ENCODE measurements at places on chromosomes 12 and 14.
A peak's percentile ranks its signal among the peaks of the same experiment; 100 is the strongest.

DNA sequence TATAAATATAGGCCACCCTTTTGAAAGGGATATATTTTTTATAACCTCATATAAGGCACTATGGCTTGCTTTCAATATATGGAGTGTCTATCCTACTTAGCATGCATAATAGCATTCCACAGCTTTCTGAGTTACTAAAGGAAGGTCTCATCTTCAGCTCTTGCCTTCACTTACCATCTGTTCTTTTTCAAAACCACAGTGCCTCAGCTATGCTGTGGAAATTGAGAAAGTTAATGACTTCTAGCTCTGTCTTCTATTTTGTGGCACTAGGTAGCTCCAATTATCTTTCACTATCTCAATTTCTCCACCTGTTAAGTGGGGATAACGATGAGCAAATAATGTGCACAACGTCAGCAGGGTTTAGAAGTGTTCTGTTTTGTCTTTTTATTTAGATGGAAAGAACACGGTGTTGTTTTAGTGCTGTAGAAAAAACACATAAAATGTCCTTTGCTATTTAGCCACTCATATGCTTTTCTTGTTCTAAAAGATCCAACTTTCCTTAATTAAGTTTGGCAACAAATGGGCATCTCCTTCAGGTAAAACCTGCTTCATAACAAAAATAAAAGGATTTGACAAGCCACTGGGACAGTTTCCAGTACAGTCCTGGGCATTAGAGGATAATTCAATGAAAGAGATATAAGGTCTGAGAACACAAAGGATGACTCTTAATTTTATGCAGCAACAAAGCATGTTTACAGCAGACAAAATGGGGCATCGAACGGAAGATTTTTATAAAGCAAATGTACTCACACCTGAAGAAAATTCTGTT is 462.0 kb upstream of the SYT1 start:
- DNase-seq, result no peak

DNA sequence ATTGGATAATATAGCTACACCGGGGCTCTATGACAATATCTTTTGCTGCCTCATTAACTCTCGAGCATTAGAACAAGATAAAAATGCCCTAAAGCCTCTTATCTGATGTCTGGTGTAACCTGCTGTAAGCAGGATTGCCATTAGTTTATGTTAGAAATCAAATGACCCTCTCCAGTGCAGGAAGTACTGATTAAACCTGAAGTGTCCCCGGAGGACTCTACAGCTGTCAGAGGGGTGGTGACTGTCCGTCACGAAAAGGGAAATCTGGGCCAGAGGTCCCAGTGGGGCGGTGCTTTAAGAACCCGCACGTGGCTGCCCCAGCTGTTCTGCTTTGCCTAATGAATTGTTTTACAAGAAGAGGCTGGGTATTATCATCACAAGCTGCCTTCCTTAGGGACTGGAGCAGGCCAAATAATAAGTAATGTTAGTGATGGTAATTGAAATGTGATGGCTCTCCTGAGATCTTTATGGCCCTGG is 55.7 kb downstream of the LIN52 start:
- DNase-seq, result peak; percentile 28

GRCh38 chr14:34874386-34875030 is 652 bp downstream of the BAZ1A start:
- peak; percentile 44 for DNase-seq

DNA sequence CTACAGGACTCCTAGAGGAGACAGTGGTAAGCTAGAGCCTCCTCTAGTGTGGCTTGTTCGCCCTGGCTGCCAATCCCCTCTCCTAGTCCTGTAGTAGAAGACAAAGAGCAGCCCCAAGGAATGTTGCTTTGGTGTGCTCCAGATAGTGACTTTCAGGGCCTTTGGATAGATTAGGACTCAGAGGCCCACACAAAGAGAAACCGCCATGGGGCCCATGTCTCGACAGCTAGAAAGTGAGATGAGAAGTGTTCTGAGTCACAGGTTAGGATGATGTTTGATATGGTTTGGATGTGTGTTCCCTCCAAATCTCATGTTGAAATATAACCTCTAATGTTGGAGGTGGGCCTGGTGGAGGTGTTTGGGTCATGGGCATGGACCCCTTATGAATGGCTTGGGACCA is 51.8 kb upstream of the JDP2 start:
- no peak for DNase-seq

GRCh38 chr12:4454315-4454860 is 8.8 kb upstream of the FGF6 start:
- no peak for DNase-seq

- DNase-seq, result no peak
Observed at GRCh38 chr12:43108656-43109055, 443.3 kb downstream of the ADAMTS20 start.

DNA sequence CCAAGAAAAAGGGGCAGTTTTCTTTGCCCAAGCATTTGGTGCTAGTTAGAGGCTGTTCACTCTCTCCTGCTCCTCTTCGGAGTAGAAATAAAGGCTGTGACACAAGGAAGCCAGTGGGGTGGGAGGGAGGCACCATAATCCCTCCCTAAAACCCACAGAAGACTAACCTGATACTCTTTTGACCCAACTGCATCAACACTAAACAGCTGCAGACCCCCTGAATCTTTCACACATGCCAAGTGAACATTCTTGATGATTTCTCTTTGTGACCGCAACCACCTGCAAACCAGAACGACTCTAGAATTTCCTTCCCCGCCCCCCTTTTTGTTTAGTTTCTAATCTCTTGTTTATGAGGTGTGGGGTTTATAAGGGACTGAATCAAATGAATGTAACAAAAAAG is 175.8 kb upstream of the BCL2L14 start:
- DNase-seq, result no peak

- no peak for DNase-seq
Observed at GRCh38 chr12:109592195-109592904, 18.8 kb downstream of the MVK start.

DNA sequence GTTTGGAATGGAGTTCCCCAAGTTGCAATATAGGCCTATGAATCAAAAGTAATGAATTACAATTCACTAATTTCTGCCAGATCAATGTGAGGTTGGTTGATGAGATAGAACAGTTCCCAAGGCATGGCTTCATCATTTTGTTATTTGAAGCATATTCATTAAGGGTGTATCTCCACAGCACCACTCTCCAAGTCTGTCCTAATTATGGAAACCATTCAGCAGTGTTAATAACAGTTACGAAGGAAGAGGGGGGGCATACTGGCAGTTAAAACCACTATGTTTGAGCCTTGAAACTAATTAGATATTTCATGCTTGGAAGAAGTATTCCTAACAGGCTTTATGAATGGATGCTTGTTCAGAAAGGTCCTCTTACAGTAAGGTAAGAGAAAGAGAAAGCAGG is 520.3 kb downstream of the DIO2 start:
- DNase-seq, result no peak

- DNase-seq, result no peak
Observed at GRCh38 chr12:79685068-79685467, 5.7 kb downstream of the PAWR start.

- peak; percentile 63 for DNase-seq
Observed at GRCh38 chr12:48165089-48165981, 8.0 kb upstream of the ASB8 start.

- no peak for DNase-seq
Observed at GRCh38 chr12:71763677-71764379, 9.2 kb downstream of the RAB21 start.

DNA sequence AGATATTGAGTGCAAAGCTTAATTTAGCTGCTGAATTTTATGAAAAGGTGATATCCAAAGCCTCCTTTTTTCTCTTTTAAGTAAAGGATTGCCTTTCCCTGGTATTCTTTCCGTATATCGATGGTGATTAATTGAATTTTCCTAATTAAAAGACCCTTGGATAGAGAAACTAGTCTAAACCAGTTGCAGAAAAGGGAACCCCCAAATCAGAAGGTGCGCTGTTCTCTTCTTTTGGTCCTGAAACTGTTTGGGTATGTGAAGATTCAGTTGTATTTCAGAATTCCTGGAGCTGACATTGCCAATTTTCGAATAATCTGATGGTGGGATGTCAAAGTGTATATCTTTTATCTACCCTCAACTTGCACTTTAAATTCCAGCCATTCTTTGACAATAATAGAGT is 1.9 kb downstream of the GPHN start:
- DNase-seq, result no peak

DNA sequence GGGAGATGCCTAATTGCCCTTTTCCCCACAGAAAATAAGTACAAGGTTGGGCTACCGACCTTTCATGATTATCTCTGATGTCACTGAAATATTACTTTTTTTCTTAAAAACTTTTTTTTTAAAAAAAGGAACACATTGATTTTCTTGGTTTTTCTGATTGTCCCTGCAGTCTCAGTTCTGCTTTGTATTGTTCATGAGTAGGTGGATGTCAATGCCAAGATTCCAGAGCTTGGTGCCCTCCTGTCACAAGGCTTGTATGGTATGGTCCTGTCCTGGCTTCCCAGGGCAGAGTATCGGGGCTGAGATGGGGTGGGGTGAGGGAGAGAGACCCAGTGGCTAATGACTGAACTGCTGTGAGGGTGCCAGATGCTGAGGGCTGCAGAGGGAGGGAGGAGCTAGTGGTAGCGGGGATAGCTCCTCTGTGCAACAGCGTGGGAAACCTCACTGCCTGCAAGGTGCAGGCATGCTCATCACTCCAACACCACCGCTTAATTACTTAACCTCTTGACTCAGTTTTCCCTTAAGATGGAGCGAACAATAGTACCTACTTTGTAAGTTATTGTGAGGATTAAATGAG is 4.4 kb upstream of the CTDSP2 start:
- peak; percentile 38 for DNase-seq

DNA sequence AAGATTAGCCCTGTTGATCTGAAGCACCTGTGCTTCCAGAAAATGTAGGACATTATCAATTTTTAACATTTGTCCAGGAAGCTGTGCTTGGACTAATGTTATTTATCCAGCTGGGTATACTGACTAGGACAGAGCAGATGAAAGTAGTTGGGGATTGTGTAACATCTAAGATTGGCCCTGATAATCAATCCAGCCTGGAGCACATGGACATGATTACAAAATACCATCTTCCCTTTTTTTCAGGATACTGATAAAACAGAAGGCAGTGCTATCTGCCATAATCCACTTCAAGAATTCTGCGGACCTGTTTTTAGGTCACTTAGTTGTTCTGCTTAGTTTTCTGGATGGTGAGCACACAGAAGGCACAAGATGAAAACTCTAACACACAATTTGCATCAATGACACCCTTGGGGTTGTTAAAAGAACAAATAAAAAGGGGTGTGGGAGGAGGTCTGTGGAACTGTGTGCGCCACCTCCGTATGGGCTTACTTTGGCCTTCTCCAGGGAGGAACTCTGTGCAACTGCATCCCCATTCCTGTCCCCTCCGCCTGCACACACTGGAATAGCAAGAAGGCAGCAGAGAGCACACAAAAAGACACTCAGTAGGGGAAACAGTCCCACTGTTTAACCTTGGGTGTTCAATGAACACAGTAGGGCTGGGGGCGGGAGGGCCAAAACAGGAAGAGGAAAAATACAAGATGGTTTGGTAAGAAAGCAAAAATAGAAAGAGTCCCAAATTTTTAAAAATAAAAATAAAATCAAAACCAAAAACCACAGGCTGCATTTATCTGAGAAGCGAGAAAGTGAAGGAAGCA is 31.1 kb upstream of the DUSP6 start:
- peak; percentile 35 for DNase-seq

GRCh38 chr12:25287610-25288009 is 36.9 kb upstream of the KRAS start:
- DNase-seq, result no peak

DNA sequence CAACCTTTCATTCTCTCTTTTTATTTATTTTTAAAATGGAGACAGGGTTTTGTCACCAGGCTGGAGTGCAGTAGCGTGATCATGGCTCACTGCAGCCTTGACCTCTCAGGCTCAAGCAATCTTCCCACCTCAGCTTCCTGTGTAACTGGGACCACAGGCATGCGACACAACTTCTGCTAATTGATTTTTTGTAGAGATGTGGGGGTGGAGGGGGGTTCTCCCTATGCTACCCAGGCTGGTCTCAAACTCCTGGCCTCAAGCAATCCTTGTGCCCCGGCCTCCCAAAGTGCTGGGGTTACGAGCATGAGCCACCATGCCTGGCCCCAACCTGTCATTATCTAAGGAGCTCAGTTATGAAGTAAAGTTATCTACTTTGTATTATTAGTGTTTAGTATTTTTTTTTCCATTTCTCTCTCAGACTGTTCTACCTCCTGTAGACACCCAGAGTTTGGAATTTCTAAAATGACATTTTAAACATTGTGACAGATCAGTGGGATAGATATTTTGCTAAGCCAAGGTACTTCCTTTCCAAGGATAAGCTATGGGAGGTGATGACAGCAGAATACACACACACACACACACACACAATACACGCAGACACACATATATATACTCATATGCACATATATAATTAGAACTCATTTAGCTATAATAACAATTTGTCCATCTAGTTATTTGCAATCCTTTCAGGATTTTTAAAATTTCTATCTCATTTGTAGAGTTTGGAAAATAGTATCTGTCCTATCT is 2.1 kb upstream of the USP44 start:
- no peak for DNase-seq

DNA sequence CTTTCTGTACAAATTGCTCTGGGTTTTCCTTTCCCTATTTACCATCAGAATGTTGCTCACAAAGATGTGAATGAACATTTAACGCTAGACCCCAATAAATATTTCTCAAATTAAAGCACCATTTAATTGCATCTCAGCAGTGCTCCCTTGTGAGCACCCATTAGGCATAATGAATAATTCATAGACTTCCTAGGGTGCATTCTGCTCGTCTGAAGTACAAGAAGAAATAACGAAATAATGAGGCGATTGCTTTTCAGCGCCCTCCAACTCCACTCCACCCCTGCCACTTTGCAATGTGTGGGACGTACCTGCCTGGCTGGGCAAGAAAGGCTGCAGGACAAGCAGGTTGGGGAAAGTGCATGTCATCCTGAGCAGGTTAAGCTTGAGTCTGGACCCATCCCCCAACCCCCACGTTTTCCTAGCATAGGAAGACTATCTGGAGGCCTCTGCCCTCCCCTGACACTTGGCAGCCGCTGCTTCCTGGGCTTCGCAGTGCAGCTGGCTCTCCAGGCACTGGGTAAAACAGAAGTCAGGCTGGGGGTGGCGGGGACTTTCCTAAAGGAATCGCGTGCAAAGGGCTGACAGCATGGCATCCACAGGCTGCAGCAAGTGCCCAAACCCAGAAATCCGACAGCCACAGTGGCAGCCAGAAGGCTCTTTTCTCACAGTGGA is 253.7 kb downstream of the DUSP6 start:
- DNase-seq, result no peak

All from suppressor macrophage treated with lipopolysaccharide for 4 hours (primary cell).